ENCODE measurements at places on chromosomes 1 and 21. TPM values are rescaled to one million over a fixed set of nuclear protein-coding genes. Genes with fewer than 3 reads are reported as not detected.

Gene ILDR2
- 0.98 TPM for total RNA-seq

Gene RXFP4
- total RNA-seq: not detected

Gene HOOK1
- 18.5 TPM for total RNA-seq

Gene KRTAP13-2
- not detected for total RNA-seq

Gene TBX19
- total RNA-seq: 3.5 TPM

Gene CCDC17
- total RNA-seq: 5.0 TPM

Gene LAX1
- 3.0 TPM for total RNA-seq

Gene CYP4A11
- not detected for total RNA-seq
